ENCODE measurements at places on chromosomes 5 and 9.

DNA sequence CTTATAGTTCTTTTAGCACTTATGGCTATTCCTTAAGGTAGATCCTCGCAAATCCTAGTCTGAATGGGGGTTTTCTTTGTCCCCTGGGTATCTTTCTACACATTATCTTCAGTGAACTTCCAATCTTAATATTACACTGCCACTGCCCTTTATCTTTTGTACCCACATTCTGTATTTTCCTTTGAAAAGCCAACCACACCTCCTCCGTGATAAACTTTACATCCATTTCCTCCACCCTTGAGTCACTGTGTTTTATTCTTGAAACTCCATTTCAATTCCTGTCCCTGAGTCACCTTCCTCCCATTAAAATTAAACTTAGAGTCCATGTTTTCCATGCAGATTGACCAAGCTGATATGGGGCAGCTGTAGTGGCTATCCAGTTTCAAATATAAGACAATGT, 43.2 kb upstream of the RICTOR start:
- peak; percentile 79 for DNase-seq

- DNase-seq = peak; percentile 88
Observed at GRCh38 chr9:71353720-71354119, 232.3 kb upstream of the TRPM3 start.

DNA sequence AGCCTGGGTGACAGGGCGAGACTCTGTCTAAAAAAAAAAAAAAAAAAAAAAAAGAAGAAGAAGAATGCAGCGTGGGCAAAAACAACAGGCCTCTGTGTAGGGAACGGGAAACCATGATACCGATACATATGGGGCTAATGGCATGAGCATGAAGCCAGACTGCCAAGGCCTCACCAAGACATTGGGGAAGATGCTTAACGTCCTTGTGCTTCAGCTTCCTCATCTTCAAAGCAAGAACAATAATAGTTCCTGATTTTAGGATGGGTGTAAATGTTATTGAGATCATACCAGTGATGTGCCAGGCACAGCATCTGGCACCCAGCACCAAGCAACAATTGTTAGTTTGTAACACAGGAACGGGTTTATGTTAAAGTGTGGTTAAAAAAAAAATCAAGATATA, 51.4 kb downstream of the NEURL1B start:
- DNase-seq = no peak

DNA sequence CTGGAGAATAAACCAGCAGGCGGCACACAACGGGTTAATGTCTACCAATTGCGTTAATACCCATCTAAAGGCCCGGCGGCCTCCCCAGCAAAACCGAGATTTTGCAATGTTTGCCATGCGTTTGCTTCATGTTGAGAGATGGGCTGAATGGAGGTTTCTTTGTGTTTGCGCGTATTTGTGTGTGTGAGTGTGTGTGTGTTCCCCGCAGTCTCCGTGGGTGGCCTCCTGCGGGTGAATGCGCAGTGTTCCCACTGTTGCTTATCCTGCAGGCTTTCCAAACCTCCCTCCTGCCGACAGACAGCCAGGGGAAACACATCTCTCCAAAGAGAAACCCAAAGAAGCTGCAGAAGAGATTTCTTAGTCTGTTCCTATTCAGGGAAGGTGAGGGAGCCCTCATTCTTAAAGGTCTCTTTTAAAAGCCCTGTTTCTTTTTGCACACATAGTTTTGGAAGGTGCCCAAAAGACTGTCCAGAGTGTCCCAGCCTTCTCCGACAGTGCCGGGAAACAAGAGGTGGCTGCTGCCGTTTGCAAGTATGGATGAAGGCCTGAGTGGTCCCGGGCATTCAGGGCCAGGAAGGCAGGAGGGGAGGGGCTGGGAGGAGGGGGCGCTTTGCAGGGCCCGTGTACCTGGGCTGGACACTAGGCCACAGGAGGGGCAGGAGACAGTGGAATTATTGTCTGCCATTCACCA, 103.8 kb upstream of the ERCC6L2 start:
- no peak for DNase-seq

DNA sequence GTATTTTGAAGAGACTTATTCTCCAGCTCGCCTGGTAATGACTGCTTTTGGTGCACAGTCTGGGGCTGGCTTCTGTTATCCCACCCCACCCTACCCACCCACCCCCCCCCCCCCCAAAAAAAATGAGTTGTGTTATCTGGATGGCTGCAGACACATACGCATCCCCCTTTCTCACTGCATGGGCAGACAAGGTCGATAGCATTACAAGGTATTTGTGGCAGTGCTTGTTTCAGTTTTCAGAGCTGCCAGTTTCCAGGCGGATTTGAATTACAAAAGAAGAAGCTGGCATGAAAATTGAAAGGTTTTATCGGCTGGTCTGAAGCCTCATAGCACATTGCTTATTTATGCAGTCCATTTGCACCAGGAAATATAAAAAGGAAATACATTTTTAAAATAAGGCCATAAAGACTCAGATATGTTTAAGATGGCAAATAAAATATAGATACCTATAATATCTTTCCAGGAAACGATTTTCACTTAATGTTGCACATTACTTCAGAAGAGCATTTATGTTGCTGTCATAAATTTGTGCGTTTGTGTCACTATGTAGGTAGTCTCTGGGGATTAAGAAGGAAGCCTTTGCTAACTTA, 85.1 kb upstream of the GRHPR start:
- no peak for DNase-seq

GRCh38 chr5:150114102-150114641, 27.8 kb upstream of the CSF1R start:
- DNase-seq = peak; percentile 10

DNA sequence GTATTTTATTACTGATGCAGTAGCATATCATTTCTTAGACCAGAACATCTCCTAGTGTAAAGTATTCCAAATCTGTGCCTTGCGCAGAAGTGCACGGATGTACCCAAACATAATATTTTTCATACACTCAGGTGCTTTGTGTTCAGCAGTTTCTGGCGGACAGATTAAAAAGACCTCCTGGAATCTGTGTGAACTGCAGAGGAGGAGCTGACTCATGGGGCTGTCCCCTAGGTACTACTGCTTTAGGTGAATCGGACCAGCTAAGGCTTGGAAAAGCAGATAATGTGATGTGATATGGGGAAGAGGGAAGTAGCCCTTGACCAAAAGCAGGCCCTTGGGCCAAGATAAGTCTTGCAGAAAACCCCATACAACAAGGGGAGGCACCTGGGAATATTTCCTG, 310.1 kb downstream of the PLK2 start:
- DNase-seq = no peak

DNA sequence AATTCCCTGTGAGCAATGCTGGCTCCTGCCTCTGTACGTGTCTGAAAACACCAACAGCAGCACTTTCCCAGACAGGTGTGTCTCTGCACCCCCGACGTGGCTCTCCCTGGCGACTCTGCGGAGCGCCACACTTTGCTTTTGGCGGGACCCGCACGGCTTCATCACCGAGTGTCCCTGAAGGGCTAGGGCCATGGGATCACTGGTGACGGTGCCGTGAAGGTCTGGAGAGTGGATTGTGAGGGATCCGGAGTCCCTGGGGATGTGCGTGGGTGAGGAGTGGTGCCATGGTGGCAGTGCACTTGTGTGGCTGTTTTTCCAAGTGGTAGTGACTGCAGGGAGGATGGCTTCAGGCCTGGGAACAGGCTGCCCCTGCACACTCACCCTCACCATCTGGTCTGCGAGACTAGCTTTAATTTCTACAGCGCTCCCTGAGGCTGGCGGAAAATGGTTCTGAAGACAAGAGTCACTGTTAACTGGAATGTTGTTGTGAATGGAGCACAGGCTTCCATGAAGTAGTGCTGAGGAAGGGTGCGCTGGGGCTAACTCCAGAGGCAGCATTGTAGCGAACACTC, 3.2 kb downstream of the NKD2 start:
- DNase-seq = no peak

DNA sequence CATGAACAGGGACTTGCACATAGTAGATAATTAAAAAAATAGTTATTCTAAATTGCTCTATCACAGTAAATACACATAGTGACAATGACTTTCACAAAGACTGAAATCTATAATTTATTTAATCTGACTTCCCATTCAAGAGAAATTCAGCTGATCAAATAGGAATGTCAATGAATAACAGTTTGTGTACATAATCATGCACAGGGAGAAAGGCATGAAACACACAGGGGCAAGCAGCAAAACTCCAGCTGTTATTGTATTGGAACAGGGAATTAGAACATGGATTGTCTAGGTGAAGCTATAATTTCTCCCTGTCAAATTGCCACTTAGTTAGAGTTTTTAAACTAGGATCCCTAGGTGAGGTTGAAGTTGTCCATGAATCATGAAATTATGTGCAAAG, 99.9 kb downstream of the HCN1 start:
- DNase-seq = no peak

DNA sequence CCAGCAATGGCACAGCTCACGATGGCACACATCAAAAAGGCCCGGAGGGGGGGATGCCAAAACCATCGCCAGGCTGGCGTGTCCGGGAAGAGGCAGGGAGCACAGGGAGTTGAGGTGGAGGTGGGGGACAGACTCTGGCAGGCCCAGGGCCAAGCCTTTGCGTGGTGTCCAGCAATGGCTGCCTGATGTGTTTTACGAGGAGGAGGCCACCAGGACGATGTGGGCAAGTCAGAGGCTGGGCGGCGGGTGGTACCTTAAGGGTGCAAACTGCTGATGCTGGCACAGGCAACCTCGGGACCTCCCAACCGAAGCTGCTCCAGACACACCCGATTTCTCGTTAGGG, 4.7 kb downstream of the VAV2 start:
- no peak for DNase-seq

DNA sequence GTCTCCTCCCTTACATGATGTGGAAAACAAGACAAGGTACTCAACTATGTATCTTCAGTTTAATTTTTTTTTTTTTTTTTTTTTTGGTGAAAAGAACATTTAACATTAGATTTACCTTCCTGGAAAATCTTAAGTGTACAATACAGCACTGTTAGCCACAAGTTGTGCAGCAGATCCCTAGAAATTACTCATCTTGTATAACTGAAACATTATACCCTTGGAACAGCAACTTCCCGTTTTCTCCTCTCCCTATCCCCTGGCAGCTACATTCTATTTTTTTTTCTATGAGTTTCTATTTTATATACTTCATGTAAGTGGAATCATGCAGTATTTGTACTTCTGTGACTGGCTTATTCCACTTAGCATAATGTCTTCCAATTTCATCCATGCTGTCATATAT, 421.9 kb upstream of the FTMT start:
- no peak for DNase-seq
